SW480 (cell line): ENCODE measurements at places on chromosomes 1 and 21.
A peak's percentile ranks its signal among the peaks of the same experiment; 100 is the strongest.

GRCh38 chr1:92691925-92692324, 93.0 kb downstream of the EVI5 start:
- DNase-seq = no peak

- no peak for DNase-seq
Measured at GRCh38 chr1:10001016-10001665, 4.1 kb downstream of the RBP7 start.

DNA sequence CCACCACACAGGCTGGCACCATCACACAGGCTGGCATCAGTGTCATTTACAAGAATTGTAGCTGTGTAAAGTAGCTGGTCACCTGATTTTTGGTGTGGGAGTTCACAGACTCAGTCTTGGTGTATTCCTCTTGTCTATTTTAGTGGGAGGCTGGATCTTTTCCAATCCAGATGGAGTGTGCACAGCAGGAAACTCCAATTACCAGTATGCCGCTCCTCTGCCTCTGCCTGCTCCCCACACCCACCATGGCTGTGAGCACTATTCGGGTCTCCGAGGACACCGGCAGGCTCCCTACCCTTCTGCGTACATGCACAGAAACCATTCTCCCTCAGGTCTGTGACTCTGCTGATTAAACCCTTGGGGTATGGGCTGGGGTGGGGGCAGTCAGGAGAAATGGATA, 24.2 kb downstream of the TBX19 start:
- DNase-seq = no peak

- no peak for DNase-seq
Measured at GRCh38 chr1:245800901-245801605, 646.3 kb downstream of the KIF26B start.

- no peak for DNase-seq
Measured at GRCh38 chr1:93331412-93331811, 14.3 kb upstream of the DR1 start.

DNA sequence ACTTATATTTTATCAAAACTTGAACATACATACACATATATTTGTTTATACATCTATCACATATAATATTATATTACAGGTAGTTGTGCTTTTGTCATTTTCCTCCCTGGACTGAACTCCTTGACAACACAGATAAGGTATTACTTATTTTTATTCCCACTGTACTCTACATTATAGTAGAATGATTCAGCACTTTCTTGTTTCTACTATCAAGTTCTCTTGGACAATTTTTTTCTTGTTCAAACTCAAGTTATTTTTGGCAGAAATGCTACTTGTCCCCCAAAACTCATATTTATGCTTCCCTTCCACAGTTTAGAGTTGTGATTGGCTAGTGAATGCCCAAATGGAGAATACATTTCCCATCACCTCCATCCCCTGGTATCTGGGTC, 10.8 kb upstream of the PTPRC start:
- DNase-seq = no peak

DNA sequence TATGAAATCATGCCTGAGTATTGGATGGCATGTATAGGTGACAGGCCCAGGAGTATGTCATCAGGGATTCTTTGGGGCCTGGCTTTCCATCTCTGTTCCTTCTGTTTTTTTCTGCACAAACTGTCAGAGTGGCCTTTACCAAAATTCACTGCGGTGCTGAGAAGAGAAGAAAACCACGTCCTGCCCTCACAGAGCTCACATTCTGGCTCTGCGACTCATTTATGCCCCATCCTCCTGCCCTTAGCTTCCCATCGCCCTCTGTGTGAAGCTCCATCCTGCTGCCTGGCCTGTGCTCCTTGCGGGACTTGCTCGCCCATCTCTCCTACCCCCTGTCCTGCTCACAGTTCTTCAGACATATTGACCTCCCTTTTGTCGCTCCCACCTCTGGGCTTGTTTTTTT, 73.4 kb downstream of the HUNK start:
- DNase-seq = no peak

GRCh38 chr21:14306126-14306907, 76.6 kb downstream of the HSPA13 start:
- DNase-seq = peak; percentile 9
